NCI-H526 treated with DMSO at 0.1 percent for 48 hours (cell line): ENCODE measurements at places on chromosomes 12 and 14.
A peak's percentile ranks its signal among the peaks of the same experiment; 100 is the strongest.

DNA sequence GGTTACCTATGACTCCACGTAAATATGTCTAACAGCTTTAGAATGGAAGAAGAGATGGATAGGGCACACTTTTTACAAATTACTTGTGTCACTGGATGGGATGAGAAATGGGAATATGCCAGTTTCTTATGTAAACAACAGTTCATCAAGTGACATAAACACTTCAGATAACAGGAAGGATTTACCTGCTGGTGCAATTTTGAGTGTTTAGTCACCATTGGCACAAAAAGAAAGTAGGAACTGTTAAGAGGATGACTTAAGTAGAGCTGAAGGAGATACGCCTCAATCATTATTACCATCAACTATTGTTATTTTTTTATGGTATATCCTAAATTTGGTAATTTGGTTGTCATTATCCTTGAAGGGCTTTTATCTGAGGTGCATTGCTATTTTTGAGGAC, 83.2 kb downstream of the RMST start:
- no peak for DNase-seq

DNA sequence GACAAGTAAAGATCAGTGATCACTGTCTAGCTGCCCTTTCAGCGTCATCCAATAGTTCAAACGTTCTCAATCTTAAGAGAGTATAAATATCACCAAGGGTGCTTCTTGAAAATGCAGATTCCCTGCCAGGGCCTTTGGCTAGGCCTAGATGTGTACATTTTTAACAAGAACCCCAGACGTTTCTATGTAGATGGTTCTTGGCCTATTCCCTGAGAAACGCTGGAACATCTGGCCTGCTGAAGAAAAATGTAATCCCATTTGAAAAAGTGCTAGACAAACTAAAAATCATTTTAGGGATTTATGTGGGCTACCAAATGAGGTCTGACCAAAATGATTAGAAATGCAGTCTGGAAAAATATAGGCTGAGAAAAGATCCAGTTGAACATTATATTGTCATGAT, 231.7 kb downstream of the ADAMTS20 start:
- no peak for DNase-seq

DNA sequence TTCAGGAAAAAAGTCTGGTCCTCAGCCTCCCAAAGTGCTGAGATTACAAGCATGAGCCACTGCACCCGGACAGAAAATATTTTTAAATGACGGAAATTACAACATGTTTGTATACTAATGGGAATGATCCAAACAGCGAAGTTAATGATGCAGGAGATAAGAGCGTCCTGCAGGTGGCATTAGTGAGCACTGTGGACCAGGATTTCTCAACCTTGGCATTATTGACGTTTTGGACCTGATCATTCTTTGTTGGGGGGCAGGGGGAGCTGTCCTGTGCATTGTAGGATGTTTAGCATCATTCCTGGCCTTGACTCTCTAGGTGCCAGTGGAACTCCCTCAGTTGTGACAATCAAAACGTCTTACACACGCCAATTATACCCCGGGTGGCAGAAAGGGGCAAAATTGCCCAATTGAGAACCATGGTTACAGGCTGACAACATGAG, 34.1 kb downstream of the SCFD1 start:
- no peak for DNase-seq

GRCh38 chr14:51609251-51609954, 42.3 kb upstream of the FRMD6 start:
- no peak for DNase-seq

GRCh38 chr14:55107766-55108554, 21.1 kb upstream of the LGALS3 start:
- no peak for DNase-seq

- DNase-seq, result no peak
Measured at GRCh38 chr12:121260091-121260490, 36.4 kb downstream of the CAMKK2 start.

- DNase-seq, result no peak
Measured at GRCh38 chr14:73749706-73750530, 35.7 kb upstream of the PNMA1 start.

GRCh38 chr12:49705479-49706134, 1.6 kb downstream of the FMNL3 start:
- no peak for DNase-seq

DNA sequence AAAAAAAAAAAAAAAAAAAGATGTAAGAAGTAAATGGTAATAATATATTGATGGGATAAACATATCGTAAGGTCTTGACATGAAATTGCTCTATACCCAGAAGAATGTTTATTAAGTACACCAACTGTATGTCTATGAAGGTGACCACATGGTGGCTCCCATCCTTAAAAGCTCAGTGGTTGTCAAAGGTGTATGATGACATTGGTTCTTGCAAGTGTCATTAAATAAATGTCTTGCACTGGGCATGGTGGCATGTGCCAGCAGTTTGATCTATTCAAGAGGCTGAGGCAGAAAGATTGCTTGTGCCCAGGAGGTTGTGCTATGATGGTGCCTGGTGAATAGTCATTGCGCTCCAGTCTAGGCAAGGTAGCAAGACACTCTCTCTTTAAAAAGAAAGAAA, 10.4 kb downstream of the CCT2 start:
- DNase-seq, result no peak

- DNase-seq, result no peak
Measured at GRCh38 chr14:77084985-77085384, 13.1 kb upstream of the CIPC start.

GRCh38 chr12:12722435-12723148, 5.4 kb downstream of the CDKN1B start:
- peak; percentile 77 for DNase-seq

DNA sequence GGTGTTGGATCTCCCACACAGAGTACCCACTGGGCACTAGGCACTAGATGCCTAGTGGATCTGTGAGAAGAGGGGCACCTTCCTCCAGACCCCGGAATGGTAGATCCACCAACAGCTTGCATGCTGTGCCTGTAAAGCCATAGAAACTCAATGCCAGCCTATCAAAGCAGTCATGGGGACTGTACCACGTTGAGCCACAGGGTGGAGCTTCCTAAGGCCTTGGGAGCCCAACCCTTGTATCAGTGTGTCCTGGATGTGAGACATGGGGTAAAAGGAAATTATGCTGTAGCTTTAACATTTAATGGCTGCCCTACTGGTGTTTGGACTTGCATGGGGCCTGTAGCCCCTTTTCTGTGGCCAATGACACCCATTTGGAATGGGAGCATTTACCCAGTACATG, 1024.9 kb downstream of the TMEM121 start:
- no peak for DNase-seq

DNA sequence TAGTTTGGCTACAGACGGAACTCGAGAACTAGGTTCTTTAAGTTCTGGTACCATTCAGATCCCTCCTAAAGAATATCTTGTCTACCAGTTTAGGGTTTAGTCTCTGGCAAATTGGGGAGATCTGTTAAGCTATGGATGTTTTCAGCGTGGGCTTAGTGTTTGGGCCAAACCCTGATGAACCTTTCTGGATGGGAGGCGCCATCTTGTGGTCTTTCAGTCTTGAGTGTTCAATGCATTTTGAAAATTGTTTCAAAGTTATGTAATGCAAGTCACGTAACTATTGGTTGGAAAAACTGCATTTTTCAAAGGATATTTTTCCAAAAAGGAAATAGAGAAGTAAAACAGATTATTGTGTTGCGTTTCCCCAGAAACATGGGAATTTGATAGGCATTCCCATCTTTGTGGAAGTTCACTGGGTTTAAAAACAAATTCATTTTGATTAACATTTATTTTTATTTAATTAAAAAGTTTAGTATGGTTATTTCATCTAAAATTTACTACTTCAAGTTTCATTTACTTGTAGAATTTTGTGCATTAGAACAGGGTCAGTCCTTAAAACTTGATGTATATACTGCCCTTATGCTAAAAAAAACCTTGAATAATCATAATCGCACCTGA, 169.0 kb downstream of the PRIMA1 start:
- peak; percentile 9 for DNase-seq

DNA sequence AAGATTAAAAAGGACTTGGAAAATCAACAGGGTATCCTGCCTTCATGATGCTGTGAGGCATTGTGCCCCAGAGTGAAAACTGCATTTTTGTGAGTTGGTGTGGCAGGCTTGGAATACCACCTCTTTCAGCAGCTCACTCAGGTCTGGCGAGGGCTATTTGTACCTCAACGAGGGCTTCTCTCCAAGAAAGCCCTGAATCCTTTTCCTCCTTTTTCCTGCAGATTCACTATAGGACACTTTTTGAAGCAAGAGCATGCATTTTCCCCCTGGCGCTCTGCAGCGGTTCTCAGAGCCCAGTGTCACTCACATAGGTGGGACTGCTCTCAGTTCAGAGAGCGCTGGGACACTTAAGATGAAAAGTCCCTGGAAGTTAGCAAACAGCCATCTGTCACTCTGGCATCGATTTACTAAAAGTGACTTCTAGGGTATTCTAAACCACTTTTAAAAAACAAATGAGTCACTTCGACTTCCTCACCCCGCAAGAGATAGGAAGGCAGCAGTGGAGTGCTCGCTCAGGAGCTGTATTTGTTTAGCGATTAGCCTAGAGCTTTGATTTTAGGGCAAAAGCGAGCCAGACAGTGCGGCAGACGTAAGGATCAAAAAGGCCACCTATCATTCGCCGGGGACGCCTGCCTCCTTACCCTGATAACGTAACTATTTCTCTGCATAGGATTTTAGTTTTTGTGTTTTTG, 782 bp upstream of the LGR5 start:
- DNase-seq, result no peak

DNA sequence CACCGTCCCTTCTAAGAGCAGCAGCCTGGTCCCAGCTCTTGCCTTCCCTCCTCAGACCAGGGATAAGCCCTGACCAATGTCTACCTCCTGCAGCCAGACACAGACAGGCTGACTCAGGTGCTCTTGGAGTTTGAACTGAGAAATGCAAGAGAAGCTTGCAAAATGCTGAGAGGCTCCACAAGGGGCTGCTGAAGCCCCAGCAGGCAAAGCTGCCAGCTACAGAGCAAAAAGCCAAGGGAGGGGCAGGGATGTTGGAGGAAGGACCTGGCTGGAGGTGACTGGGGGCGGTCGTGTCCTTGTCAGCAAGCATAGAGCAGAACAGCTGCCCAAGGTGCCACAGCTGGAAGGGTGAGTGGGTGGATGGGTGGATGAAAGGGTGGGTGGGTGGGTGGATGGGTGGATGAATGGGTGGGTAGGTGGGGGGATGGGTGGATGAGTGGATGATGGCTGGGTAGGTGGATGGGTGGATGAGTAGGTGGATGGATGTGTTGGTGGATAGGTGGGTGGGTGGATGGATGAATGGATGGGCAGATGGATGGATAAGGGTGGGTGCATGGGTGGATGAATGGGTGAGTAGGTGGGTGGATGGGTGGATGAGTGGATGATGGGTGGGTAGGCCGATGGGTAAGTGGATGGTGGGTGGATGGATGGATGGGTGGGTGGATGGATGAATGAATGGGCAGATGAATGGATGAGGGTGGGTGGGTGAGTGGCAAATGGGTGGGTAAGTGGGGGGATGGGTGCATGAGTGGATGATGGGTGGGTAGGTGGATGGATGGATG, 4.0 kb upstream of the INF2 start:
- no peak for DNase-seq

- no peak for DNase-seq
Measured at GRCh38 chr12:104182144-104182543, 33.4 kb upstream of the TXNRD1 start.

GRCh38 chr14:95272057-95272456, 47.7 kb downstream of the CLMN start:
- DNase-seq, result no peak

DNA sequence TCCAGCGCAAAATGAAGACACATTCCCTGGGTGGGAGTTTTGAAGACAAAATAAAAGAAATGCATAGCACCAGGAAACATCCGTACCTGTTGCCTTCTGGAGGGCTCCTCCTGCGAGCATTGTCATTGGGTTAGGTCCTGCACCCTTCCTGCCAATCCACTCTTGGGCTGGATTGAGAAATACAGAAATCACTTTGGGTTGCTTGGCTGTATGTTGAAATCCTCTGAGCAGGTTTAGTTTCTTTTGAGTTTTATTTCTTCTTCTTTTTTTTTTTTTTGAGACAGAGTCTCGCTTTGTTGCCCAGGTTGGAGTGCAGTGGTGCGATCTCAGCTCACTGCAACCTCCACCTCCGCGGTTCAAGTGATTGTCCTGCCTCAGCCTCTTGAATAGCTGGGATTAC, 67.6 kb downstream of the ARF6 start:
- no peak for DNase-seq

GRCh38 chr14:73427516-73428264, 30.7 kb downstream of the NUMB start:
- DNase-seq, result no peak

DNA sequence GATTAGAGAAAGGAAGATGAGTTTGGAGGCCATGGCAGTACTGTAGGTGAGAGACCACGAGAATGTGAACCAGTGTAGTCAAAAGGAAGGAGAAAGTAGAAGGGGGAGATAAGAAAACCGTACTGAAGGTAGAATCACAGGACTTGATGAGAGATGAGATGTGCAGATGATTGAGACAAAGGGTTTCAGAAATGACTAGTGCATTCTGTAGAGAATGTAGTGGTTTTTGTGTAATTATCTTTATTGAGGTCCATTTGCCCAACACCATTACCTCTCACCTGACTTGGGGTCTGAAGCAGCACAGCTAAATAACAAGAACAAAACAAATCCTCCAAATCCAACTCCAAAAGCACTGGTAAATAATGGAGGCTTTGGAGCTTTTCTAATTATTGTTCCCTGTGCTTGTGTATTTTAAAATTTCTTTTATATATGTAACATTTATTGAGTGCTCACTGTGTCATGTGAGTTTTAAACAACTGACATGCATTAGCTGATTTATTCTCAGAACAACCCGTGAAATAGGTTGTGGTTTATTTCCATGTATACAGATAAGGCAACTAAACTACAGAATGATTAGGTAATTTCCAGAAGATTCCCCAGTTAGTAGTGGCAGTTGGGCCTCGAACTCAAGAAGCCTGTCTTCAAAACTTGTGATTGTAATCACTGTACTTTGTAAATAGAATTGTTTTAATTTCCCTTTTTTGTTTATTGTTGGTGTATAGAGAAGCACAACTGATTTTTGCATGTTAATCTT, 390.0 kb downstream of the AEBP2 start:
- DNase-seq, result no peak

GRCh38 chr14:92943855-92944570, 21.1 kb downstream of the CHGA start:
- DNase-seq, result no peak

GRCh38 chr12:5140190-5140589, 96.5 kb downstream of the KCNA5 start:
- no peak for DNase-seq

DNA sequence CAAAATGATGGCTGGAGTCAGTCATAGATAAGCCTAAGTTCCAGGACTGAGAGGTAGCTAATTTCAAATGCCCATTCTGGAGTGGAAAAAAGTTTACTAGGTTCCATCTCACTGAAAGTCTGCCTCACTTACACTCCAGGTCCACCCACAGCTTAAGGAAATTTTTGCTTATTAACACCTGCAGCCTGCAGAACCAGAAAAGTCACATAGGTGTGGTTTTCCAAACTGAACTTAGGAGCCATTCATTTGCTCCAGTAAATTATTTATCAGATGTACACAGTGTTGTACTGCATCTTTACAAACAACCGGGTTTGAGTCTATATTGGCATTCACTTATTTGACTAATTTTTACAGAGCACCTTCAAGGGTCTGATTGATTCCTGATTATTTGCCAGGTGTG, 157.4 kb upstream of the ARID2 start:
- no peak for DNase-seq
